ENCODE measurements at places on chromosomes 13 and 19.

GRCh38 chr13:57644106-57644505 is 12.6 kb downstream of the PCDH17 start:
- no peak for DNase-seq

- peak; percentile 82 for DNase-seq
These were observed 3.9 kb downstream of the MIDN start for GRCh38 chr19:1252221-1252820.

GRCh38 chr13:47678201-47678968 is 322.7 kb downstream of the SUCLA2 start:
- no peak for DNase-seq

DNA sequence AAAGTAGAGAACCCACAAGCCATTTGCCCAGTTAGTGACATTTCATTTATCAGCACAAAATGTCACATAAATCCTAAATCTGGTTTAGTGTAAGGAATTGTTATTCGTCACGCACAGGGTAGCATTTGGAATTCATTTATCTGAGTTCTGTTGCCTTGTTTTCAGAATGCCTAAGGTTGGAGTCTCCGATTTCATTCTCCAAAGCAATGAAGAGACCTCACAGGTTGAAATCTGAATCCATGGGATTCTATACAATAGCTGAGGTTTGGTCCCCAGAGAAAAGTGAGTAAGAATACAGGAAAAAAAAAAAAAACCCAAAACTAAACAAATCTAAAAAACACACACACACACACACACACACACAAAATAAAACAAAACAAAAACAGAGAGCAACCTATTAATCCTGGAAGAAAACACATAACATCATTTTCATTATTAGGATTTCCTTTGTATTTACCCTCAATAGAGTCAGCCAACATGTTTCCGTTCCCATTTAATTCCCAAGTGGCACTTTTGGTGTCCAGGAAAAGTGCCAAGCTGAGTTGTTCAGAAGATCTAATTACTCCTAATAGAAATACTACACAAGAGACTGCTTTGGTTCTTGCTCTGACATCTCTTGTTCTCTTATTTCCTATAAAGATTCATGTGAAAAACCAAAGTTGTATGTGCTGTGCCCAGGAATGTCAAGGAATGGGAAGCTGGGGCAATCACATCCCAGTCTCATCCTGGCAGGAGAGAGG is 36.2 kb upstream of the LRCH1 start:
- no peak for DNase-seq

DNA sequence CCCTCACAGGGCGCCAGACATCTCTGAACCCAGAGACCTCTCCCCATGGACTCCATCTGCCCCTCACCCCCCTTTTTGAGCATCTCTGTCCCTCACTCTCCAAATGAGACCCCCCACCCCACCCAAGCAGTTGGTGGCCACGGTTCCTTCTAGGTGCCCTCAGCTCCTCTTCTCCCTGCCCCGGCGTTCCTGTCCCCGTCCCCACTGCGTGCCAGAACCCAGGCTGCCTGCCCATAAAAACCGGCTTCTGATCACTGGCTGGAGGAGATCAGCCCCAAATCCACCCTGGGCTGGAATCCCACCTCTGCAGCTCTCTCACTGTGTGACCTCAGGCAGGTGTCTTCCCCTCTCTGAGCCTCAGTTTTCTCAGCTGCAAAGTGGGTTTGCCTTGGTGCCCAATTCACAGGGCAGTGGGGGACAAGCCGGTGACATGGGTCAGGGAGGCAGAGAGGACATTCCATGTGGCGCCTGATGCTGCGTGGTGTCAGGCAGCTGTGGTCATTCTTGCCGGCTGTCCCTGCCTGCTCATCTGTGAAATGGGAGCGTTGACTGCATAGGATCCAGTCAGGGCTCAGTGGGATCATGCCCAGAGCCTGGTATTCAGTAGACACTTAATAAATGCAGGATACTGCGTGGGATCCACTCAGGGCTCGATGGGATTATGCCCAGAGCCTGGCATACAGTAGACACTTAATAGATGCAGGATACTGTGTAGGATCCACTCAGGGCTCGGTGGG is 25.5 kb downstream of the SMIM24 start:
- no peak for DNase-seq

- DNase-seq, result peak; percentile 42
These were observed 11.6 kb upstream of the ASF1B start for GRCh38 chr19:14147797-14148605.

DNA sequence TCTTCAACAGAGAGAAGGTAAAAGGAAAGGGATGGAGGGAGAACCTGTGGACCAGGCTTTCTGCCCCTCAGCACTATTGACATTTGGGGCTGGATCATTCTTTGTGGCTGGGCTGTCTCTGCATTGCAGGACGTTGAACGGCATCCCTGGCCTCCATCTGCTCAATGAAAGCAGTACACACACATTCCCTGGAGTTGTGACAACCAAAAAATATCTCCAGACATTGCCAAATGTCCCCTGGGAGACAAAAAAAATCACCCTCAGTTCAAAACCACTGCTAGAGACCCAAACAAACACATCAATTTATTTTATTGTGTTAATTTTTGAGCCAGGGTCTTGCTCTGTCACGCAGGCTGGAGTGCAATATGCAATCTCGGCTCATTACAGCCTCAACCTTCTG is 43.3 kb downstream of the INSR start:
- DNase-seq, result no peak

DNA sequence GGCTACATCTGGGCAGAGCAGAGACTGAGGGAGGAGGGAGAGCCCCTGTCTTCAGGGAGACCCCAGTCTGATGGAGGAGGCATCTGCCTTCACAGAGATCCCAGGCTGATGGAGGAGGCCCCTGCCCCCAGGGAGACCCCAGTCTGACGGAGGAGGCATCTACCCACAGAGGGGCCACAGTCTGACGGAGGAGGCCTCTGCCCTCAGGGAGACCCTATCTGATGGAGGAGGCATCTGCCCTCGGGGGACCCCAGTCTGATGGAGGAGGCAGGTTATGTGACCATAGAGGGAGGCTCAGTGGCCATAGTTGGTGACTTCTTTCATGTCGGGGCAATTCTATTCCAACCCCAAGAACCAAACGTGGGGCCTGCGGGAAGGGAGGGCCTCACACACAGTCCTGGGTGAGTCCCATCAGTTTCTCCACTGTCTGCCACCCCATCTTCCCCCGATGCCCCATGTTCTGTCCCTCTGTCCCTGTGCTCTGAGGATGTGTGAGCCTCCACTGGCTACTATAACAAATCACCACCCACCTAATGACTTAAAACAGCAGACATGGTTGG is 14.3 kb downstream of the MISP start:
- DNase-seq, result no peak

GRCh38 chr13:36841391-36841790 is 22.4 kb downstream of the RFXAP start:
- no peak for DNase-seq

DNA sequence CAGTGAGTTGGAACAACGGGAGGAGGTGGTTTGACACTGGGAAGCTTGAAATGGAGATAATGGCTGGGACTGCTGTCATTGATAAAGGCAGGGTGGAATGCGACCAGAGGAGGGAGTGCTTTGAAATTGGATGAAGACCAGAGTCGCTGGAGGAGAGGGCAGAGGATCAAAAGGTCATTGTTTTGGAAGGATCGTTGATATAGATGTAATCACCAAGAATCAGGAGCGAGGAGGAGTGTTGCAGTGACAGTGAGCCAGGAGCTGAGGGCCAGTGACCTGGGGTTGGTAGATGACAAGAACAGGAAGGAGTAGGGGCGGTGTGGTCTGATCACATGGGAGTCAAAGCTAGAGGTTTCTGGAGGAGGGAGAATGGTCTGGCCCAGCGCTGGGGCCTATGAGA is 25.3 kb downstream of the TM9SF2 start:
- no peak for DNase-seq

GRCh38 chr19:54475706-54476105 is 2.6 kb upstream of the CDC42EP5 start:
- no peak for DNase-seq

DNA sequence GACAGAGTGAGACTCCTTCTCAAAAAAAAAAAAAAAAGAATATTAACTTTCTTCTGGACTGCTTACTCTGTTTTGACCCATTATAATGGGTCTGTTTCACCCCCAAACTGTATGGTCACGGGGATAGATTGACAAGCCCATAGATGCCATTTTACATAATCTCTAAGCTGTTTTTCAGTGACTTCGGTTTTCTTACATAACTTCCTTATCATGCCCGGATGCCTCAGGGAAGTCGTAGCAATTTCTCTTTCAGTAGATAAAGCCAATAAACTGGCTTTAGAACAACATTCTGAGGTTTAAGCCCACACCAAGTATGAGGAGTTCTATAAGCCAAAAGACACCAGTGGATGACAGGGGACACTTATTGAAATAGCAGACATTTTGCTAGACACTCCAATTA is 5.9 kb upstream of the ZNF254 start:
- DNase-seq, result no peak

DNA sequence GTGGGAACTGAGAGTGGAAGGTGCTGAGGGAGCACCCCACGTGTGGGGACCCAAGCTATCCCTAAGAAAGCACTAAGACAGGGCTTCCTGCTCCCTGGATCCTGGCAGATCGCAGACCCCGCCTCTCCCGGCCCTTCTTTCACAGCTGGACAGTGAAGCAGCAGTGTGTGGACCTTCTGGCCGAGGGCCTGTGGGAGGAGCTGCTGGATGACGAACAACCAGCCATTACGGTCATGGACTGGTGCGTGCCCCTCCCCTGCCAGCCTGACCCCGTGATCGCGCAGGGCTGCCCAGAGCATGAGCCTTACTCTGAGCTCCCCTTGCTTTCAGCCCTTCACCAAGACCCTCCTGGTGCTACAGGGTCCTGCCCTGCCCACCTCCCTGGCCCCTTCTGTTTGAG is 2.3 kb downstream of the NCCRP1 start:
- DNase-seq, result no peak
